Fibroblast of skin of right biceps (primary cell): ENCODE measurements at places on chromosomes 12 and 14.

DNA sequence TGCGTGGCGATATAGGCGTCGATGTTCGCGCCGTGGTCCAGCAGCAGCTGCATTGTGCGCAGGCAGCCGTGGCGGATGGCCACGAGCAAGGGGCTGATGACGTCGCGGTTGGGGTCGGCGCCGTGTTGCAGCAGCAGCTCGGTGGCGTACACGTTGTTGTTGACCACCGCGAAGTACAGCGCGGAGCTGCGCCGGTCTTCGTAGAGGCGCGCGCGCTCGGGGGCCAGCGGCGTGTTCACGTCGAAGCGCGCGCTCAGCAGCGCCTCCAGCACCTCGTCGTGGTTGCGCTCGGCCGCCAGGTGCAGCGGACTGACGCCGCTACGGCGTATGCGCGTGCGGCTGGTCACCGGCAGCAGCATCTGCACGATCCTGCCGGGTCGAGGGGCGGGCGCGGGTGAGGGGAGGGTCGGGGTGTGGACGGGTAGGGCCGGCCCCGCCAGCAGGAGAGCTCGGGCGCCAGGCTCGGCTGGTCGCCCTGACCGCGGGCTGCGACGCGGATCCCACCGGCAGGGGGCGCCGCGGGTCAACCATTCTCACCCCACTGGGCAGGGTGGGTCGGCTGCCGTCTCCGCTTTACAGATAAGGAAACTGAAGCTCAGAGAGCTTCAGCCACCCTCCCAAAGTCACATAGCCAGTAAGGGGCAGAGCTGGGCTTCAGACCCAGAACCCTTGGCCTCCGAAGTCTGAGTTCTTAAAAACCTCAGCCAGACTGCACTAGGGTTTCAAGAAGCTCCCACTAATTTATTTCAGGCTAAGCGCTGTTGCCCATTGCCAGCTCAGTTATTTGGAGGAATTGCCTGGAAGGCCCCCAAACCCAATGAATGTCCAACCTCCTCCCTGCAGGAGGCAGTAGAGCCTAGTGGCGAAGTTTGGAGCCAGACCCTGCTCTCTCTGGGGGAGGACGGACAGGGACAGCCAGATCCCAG, 12.4 kb downstream of the FAM181A start:
- peak; percentile 58 for DNase-seq

GRCh38 chr12:49776413-49776812, 35.1 kb downstream of the TMBIM6 start:
- DNase-seq: peak; percentile 75

DNA sequence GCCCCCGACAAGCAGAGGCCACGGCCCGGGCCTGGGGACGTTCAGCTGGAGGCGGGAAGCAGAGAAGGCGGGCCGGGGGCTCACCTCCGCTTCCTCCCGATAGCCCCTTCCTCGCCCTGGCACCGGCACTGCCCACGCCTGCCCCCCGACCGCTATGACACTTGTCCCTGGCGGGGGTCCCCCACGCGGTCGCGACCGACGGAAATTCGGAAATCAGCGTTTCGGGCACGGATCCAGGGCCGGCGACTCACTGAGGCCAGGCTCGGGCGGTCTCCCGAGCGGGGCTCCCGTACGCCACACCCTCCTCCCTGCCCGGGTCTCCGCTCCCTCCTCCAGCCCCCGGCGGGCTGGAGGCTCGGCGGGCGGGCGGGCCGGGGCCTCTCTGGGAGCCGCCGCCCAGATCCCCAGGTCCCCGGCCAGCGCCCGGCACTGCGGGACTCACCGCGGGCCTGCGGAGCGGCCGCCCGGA, 581 bp downstream of the PITPNM2 start:
- DNase-seq: peak; percentile 36

DNA sequence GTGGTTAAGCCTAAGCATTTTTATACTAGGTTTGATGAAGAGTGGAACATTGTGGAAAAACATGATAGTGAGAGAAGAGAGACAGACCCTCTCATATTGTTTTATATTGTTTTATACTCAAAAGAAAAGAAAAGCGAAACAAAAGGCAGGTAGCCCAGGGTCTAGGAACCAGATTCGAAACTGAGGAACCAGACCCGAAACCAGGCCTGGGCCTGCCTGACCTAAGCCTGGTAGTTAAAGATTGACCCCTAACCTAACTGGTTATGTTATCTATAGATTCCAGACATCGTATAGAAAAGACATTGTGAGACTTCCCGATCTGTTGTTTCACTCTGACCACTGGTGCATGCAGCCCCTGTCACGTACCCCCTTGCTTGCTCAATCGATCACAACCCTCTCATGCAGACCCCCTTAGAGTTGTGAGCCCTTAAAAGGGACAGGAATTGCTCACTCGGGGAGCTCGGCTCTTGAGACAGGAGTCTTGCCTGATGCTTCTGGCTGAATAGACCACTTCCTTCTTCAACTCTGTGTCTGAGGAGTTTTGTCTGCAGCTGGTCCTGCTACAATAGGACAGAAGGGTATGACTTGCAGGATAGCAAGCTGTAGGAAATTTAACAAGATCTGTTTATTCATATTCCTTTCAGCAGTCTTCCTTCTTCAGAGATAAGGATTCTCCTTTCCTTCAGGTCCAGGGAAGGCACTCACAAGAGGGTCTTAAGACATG, 147.1 kb upstream of the PLEKHA5 start:
- DNase-seq: no peak

DNA sequence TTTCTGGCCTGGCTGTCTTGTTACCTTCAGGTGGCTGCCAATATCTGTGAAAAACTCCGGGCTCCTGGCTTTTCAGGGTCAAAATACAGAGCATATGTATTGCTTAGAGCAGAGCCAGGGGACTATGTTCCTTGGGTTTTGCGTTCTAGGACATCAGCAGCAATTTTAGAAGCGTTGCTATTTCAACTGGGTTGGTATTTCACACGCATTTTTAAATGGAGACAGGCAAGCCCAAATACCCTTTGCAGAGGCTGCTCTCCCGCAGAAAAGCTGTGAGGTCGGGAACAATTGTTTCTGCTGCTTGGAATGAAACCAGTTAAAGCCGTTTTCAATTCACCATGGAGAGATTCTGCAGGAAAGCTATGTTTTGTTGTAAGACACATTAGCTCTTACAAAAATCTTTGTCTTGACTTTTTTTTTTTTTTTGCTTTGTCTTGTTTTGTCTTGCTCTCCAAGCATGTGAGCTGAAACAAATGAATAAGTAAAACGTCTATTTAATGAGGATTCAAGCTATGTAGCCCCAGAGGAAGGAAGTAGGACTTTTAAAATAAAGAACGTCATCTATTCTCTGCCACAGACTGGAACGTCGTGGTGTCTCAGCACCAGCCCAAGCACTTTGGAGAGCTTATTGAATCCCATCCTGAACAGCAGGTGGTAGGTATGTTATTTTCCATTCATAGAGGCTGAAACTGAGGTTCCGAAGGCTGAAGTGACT, 181.0 kb upstream of the TBX3 start:
- no peak for DNase-seq

- DNase-seq: no peak
Observed at GRCh38 chr12:10559244-10559643, 53.6 kb downstream of the EIF2S3B start.

GRCh38 chr12:100229036-100229635, 28.5 kb downstream of the ACTR6 start:
- peak; percentile 12 for DNase-seq

DNA sequence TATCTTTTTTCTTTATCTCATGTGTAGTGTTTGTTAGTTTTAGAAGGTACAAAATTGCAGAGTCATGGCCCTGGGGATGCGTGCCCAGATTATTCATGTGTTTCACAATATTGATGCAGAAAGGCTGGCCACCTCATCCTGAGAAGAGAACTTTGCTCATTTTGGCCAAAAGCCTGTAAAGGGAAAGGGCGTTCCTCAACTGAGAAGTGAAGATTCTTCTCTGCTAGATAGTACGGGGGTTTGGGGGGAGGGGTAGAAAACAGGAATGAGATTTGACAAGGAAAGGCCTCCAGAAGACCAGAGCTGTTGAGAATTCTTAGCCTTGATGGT, 1.7 kb downstream of the MGST1 start:
- peak; percentile 91 for DNase-seq

GRCh38 chr14:80387563-80387981, 176.3 kb upstream of the DIO2 start:
- DNase-seq: no peak

DNA sequence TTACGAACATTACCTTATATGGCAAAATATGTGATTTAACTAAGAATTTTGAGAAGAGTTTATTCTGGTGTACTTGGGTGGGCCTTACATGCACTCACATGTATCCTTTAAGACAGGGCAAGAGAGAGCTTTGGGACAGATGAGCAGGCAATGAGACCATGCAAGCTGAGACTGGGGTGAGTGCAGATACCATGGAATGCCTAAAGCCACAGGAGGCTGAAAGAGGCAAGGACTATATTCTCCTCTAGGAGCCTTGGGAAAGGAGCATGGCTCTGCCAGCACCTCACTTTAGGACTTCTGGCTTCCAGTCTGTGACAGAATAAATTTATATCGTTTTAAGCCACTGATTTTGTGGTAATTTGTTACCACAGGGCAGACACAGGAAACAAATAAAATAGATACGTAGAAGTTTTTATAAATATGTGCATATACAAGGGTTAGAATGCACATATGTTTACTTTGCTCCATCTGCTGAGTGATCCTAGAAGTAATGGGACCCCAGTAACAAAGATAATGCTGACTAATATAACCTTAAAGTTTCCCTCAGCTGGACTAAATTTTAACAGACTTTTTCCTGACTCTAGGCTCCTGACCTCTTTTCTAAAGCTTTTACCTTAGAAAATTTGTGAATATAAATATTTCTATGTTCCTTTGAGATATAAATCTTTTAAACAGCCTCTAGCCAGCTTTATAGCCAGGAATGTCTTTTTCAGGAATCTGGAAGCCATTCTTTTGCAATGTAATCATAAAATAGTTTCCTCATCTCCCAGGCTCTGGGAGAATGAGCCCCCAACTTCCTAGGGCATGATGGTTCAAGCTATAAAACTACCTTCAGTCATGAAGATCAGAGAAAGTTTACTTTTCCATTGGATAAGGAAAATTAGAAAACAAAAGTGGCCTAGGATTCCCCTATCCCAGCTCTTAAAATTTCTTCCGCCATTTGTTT, 216.8 kb downstream of the PPFIA2 start:
- DNase-seq: peak; percentile 35

- no peak for DNase-seq
Observed at GRCh38 chr12:128754275-128754674, 69.5 kb downstream of the SLC15A4 start.

- DNase-seq: peak; percentile 84
Observed at GRCh38 chr14:71720978-71721624, 211.1 kb upstream of the RGS6 start.

- DNase-seq: peak; percentile 56
Observed at GRCh38 chr14:69818758-69819191, 21.7 kb upstream of the SLC10A1 start.
